Effector memory CD4-positive, alpha-beta T cell (primary cell): ENCODE measurements at places on chromosomes 12 and 14.

GRCh38 chr12:121062391-121063045 lies 23.5 kb upstream of the OASL start:
- DNase-seq, result no peak

- DNase-seq, result no peak
Measured at GRCh38 chr12:96108321-96108720, 72.9 kb upstream of the LTA4H start.

- no peak for DNase-seq
Measured at GRCh38 chr12:115062741-115063140, 378.8 kb upstream of the TBX3 start.

GRCh38 chr14:68866991-68867533 lies 74.2 kb upstream of the ZFP36L1 start:
- DNase-seq, result no peak

GRCh38 chr14:100592461-100592891 lies 5.3 kb upstream of the BEGAIN start:
- DNase-seq, result no peak
